ENCODE measurements at places on chromosomes 2 and 18.

DNA sequence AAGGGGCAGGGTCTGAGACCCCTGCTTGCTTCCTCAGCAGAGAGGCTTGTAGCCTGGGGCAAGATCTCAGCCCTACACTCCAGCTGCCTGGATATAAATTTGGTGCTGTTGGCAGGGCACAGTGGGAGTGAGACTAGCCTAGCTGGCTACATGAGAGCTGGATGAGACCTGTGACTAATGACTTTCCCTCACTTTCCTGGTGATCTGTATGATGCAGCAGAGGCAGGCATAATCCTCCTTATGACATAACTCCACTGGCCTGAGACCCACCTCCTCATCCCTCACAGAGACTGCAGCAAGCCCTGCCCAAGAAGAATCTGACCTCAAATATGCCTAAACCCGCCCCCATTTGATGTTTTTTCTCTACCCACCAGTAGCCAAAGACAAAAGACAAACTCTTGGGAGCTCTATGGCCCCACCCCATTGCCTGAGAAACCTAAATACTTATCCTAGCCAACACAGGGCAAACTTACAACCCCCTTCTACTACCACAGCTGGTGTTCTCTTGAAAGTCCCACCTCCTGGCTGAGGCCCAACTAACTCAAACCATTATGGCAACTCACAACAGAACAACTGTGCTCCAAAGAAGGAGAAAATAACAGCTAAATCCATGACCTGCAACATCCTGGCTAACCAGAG, 102.7 kb downstream of the NR4A2 start:
- no peak for DNase-seq

DNA sequence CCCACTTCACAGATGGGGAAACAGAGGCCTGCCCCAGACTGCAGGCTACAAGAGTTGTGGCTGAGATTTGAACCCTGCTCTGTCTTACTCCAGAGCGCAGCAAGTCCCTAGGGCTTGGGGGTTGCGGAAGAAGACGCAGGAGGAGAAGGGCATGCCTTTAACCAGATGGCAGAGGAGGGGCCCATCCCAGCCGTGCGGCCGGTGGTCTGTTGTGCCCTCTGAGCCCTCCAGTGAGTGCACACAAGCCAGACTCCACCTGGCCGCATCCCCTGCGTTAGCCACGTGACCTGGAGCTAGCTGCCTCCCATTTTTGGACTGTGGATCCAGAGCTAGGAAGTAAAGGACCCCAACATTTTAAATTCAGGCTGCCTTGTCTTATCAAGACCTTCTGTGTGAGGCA, 2.8 kb downstream of the KCNIP3 start:
- DNase-seq: peak; percentile 88

- DNase-seq: no peak
These were observed 71.0 kb downstream of the NGEF start for GRCh38 chr2:232941912-232942594.

DNA sequence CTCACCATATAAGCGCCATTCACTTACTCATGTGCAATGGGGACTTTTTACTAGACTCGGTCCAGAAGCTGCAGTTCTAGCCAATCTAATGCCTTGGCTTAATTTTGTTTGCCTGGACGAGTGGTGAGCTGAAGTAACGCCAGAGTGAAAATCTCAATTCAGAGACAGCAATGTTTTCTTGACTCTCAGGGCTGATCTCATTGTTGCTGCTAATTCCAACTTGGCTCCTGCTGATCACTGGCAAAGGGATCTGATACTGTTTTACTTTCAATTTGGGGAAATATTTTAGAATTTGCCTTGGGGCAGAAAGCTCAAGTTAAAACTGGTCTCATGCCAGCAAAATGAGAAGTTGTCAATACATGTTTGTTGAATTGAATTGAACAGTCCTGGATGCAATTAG, 906.6 kb upstream of the CDH2 start:
- DNase-seq: no peak

- DNase-seq: no peak
These were observed 97.9 kb upstream of the GPR45 start for GRCh38 chr2:105143467-105144151.

DNA sequence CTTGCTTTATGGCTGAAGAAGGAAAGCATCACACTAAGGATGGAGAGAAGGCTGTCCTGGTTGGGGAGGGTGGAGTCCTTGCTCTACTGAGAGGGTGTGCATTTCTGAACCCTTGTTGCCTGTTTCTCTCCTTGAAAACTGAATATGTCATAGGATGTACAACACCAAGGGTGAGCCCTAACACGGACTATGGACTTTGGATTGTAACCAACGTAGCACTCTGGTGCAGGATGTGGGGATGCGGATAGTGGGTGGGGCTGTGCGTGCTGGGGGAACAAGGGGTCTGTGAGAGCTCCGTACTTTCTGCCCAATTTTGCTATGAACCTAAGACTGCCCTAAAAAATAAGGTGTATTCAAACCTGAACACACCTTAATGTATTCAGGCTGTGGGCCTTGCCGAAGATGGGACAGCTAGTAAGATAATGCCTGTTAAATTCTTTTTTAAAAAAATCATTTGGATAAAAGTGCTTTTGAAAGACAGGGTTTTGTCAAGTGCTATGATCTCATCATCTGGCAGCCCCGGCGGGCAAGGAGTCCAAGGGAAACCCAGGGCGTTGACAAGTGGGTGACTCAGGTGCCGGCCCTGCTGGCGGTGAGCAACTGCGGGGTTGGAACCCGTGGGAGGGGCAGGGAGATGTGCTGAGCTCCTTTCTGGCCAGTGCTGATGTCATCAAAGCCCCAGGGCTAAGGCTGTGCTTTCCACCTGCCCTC, 54.0 kb downstream of the GATA6 start:
- peak; percentile 3 for DNase-seq

- no peak for DNase-seq
These were observed 293.8 kb upstream of the SLC14A2 start for GRCh38 chr18:45321520-45321919.

DNA sequence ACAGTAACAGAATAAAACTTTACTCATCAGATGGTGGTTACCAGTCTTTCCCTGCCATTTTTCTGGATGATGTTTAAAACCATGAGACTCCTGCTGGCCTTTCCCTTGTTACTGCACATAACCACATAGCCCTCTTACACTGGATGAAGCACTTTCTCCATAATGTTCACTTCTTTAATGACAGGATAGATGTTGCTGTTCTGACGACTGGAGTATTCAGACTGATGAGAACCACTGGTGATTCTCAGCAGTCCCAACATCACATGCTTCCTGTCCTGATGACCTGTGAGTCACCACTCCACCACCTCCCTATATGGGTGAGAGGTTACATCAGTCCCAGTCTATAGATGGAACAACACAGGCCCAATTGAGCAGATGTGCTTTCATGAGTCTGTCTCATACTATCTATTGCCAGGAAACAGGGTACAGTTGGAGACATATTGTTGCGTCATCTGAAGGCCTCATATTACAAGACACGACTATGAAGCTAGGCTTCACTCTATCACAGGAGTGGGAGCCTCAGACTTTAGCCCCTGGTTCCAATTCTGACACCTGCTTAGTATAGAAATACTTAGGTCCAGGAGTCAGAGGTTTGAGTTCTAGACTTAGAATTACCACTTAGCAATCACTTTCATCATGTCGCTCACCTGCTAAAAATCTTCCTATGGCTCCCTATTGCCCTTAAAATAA, 145.7 kb upstream of the KLF7 start:
- DNase-seq: no peak

GRCh38 chr2:20471148-20471547, 24.3 kb downstream of the RHOB start:
- no peak for DNase-seq

- DNase-seq: no peak
These were observed 1.9 kb upstream of the ESPNL start for GRCh38 chr2:238097988-238098871.

- no peak for DNase-seq
These were observed 129.9 kb upstream of the ITGA6 start for GRCh38 chr2:172297531-172297930.

DNA sequence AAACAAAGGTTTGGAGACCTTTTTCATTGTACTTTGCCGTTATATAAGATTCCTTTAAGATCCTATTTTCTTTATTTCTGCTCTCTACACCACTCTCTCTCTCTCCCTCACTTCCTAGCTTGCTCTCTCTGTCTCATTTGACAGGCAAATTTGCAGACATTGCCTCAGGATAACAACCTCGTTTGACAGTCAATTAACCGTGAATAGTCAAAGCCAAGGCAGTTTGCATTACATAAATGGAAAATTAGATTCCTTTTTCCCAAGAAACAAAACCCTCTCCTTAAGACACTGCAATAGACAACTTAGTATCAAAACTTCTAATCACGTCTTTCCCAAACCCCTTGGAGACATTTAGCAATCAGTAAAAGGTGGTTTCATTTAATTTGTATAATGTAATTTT, 7.4 kb downstream of the SKOR2 start:
- no peak for DNase-seq

DNA sequence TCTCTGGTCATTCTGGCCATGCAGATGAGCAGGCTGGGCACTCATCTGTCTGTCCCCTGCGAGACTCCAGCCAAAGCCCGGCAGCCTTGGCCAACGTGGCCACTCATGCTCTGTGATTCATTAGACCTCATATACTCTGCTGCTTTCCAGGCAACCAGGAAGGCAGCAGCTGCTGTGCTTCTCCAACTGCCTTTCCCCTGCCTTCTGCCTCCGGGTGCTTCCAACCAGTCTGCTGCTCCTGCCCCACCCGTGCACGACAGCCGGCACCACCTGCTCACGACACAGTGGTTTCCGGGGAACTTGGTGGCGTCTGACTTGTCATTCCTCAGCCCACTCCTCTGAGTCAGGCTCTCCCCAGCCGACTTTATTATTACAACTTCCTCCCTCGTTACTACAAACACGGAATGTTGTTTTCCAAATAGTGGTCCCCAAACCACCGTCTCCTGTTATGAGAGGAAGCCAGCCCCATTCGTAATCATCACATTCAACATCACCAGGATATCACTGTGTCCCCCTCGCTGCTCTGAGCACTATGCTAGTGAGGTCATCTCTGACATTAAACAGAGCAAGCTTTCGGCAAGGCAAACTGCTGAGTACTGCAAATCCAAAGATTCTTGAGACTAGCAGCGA, 392.4 kb downstream of the ALK start:
- DNase-seq: no peak

DNA sequence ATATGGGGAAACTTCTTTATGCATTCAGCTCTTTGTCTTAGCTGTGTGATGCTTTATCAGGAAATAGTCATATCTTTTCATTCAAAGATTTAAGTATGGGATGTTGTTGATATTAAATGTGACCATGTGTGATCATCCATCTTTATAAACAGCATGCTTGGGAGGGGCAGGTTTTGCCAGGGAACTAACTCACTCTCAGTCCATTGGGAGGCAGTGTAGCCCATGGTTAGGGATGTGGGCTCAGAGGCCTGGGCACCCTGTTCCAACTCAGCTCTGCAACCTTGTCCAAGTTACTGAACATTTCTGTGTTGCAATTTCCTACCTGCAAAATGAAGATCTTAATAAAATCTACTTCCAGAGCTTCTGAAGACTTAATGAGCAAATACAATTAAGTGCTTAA, 92.0 kb upstream of the BCL2L11 start:
- no peak for DNase-seq

GRCh38 chr18:58953627-58954026, 89.0 kb downstream of the ZNF532 start:
- DNase-seq: peak; percentile 66

- DNase-seq: no peak
These were observed 72.1 kb downstream of the NPAS2 start for GRCh38 chr2:100891906-100892642.

- no peak for DNase-seq
These were observed 45.8 kb downstream of the TSHZ1 start for GRCh38 chr18:75256376-75256775.

GRCh38 chr2:101717071-101717845, 19.8 kb downstream of the MAP4K4 start:
- no peak for DNase-seq

- no peak for DNase-seq
These were observed 46.0 kb downstream of the MRPS5 start for GRCh38 chr2:95075440-95076132.

- no peak for DNase-seq
These were observed 39.7 kb downstream of the SH3RF3 start for GRCh38 chr2:109168716-109169115.

GRCh38 chr18:78692105-78692504, 287.5 kb upstream of the SALL3 start:
- DNase-seq: no peak

- DNase-seq: peak; percentile 22
These were observed at the start of gene SCN7A for GRCh38 chr2:166494140-166494624. SCN7A (minus strand) TSS chr2:166494249; CDS start chr2:166477696, 16,553 bp downstream.

DNA sequence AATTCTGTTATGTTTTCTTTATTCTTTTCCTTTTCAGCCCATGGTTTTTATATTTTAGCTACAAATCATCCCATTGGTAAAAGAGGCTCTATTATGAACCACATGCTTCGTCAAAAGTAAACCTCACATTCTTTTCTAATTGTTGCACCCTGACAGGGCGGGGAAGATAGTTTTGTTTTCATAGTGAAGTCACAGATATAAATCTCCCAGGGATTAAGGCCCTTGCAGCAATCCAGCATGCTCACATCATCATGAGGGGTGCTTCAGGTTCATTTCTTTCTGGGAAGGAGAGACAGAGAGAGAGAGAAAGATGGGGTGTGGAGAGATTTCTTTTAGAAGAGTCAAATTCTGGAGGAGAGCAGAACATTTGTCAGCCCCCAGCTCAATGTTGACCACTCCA, 124.5 kb upstream of the CDC42EP3 start:
- DNase-seq: no peak

DNA sequence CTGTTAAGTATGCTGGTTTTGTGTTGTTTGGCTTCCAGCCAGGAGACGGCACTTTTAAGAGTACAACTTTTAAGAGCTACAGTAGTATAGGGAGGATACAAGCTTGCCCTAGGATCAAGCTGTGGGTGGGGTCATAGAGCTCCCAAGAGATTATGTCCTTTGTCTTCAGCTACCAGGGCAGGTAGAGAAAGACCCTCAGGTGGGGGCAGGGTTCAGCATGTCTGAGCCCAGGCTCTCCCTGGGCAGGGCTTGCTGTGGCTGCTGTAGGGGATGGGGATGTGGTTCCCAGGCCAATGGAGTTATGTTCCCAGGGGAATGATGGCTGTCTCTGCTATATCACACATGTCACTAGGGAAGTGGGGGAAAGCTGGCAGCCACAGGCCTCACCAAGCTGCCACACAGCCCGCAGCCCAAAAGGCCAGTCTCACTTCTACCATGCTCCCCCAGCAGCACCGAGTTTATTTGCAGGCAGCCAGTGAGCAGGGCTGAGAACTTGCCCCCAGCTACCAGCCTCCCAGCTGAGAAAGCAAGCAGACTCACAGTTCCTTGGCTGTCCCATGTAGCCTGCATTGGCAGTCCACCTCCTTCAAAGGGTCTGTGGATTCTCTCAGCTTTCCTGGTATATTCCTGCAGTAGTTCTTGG, 105.7 kb upstream of the ERBB4 start:
- no peak for DNase-seq

GRCh38 chr2:223837287-223838061, at the start of gene AP1S3:
AP1S3 (minus strand) TSS chr2:223837582; CDS start chr2:223837450, 132 bp downstream.
- DNase-seq: peak; percentile 70

DNA sequence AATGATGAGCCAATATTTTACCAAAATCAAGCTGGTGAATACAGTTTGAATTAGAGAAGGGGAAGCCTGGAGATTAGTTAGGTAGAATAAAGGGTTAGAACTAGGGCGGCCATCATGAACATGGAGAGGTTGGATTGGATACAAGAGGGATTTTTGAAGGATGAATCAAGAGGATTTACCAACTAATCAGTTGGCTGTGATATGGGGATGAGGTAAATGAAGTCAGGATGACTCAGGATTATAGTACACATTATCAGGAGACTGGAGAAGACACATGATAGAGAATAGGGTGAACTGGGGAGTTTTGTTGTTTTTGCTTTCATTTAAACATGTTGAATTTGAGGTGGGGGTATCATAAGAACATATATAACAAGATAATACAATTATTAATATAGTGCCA, 73.8 kb upstream of the PROKR1 start:
- DNase-seq: no peak
